ENCODE measurements at places on chromosomes 1 and 21.

- no peak for DNase-seq
These were observed 233.9 kb downstream of the KCNH1 start for GRCh38 chr1:210900079-210900478.

DNA sequence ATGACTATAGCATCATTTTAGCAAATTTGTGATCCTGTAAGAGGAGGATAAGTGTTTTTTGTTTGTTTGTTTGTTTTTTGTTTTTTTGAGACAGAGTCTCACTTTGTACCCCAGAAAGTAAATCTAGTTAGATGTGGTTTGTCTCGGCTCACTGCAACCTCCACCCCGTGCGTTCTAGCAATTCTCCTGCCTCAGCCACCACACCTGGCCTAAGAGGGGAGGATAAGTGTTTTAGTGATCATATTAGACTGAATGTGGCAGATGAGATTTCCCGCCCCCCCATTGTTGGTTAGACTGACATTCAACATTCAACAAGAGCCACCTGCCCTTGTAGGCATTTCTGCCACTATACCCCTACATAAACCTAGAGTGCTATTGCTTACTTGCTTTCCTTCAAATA lies 98.5 kb downstream of the OSBPL9 start:
- no peak for DNase-seq

DNA sequence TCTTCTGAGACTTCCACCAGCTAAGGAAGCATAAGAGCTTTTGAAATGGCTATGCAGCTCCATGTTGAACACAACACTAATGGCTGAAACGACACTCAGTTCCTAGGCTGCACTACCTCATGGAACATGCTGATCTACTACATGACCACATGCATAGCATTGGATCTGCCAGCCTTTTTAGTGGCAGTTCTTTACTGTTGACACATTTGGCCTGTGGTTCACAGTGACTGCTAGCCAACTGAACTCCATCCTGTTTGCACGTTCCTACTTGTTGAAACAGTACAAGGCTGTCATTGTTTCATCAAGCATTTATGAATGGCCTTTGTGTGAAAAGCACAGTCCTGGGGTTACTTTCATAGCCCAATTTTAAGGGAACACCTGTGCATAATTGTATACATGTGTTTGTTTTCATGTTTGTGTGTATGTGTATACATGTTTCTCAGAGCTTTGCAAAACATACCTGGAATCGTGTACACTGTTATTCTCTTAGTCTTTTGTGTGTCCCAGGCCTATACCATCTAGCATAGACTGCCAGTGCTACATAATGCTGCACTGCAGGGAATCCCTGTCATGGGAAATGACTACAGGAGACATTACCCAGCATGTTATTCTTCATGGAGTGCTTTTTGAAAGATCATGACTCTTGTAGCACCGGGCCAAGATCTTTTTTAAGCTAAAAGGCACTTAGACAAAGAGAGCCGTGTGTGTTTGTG lies 179.6 kb upstream of the ESRRG start:
- DNase-seq, result no peak

DNA sequence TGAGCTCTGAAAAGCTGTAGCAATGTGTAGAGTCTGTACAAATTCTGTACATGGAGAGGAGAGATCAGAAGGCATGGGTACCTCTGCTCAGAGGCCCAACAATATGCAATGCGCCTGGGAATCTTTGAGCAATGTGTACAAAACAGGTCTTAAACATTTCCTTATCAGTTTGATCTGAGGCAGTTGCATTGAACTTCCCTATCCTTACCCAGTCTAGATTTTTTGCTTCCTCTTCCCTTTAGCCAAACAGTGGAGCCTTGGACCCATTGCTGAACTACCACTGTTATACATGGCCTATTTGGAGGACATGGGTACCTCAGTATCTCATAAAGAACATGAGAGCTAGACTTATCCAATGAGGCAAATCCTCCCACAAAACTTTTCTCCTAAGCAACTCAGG lies 12.6 kb upstream of the MNDA start:
- no peak for DNase-seq

- DNase-seq, result no peak
These were observed 140.8 kb downstream of the BRINP2 start for GRCh38 chr1:177311586-177311985.

GRCh38 chr1:46520063-46520911 lies 30.7 kb downstream of the DMBX1 start:
- DNase-seq, result no peak

GRCh38 chr1:52904927-52905698 lies 16.4 kb downstream of the ECHDC2 start:
- no peak for DNase-seq

DNA sequence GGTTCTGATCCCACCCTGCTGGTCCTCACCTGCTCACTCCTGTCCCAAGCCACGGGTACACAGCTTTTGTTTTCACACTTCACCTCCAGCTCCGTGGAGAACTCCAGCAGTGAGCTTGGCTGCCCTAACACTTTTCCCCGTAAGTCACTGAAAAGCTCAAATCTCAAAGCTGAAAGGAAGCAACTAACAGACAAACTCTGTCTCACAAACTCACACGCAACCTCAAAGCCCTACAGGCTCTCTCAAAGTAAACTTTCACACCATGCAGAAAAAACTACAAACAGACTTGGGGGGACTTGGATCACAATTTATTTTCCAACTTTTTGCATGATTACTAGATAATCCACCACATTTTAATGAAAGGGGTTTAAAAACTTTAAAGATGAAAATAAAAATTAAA lies 88.3 kb downstream of the AK5 start:
- DNase-seq, result no peak

DNA sequence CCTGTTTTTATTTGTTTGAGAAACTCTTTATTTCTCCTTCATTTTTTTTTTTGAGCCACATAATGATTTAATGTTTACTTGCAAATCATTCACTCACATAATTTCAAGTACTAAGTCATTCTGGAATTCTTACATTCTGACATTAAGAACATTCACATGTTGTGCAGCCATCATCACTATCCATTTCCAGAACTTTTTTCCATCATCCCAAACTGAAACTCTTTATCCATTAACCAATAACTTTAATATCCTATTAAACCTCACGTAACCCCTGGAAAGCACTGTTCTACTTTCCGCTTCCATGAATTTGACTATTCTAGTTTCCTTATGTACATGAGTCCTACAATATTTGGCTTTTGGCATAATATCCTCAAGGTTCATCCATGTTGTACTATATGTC lies 52.5 kb upstream of the TEKT2 start:
- DNase-seq, result no peak

- no peak for DNase-seq
These were observed 18.9 kb downstream of the SPATA46 start for GRCh38 chr1:162357681-162358266.

- DNase-seq, result no peak
These were observed 12.4 kb downstream of the ACBD6 start for GRCh38 chr1:180489976-180490375.

DNA sequence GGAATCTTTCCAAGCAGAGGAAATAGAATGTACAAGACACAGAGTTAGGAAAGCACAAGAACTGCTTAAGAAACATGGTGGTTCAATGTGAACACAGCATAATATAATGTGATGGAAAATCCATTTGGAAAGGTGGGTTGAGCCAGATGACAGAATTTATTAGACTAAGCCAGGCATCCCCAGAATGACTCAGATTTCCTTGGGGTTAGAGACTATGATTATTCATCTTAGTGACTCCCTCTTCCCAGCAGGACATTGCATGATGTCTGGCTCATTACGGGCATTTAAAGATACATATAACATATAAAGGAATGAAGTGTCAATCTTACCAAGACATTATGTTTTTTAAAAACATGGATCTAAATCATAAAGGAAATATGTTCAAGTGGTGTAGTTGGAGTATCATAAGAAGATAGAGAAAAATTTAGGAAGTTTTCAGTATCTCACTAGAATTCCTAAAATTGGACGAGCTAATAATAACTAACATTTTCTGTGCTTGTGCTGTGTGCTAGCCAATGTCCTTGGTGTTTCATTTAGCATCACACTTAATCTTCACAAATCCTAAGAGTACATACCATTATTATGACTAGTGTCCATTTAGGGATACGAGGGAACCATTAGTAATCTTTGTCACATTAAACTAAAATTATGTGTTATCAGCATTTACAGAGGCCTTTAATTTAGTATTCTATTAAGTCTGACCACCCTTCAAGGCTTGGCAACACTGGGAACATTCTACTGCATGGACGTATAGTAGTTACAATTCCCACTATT lies 41.0 kb upstream of the ST6GALNAC5 start:
- DNase-seq, result no peak

DNA sequence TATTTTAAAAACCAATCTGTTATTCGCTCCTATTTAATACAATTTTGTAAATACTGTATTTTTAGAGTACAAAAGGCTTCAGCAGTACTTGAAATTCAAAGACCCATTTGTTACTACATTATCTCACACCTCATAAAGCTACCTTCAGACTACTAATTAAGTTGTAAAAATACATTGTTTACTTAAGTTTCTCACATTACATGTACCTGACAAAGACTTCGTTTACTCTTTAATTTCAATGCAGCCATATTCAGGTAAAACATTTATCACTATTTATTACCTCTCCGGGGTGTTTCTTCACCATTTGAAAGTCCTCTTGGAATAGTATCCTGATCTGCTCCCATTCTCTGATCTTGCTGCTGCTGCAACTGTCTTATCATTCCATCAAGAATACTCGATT lies 55.2 kb downstream of the BRWD1 start:
- DNase-seq, result no peak

- DNase-seq, result peak; percentile 59
These were observed 36.7 kb upstream of the FAM163A start for GRCh38 chr1:179706339-179706941.

DNA sequence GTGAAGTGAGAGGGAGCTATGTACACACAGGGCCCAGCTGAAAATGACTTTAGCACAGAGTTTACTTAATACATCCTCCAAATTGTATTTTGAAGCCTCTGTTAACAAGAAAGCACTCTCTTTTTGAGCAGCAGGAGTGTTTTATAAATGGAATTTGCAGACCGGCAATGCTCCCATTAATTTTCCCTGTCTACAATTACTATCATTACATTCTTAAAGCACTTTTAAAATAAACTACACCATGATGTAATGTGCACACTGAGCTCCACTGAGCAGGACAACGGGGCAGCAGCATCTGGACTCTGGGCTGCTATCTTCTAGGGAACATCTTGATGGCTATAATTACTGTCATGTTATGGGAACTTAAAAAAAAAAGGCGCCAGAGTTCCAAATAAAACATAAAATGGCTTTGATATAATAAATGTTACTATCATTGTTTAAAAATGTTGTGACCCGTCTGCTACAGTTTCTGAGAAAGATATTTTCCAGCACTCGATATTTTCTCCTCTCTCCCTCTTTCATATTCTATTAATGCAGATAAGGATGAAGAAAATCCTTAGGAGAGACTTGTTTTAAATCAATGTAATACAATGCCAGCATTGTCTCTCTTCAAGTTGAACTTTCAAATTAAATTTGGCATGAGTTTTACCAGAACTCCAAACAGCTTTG lies 150.9 kb downstream of the HLX start:
- no peak for DNase-seq

- no peak for DNase-seq
These were observed 52.6 kb downstream of the AHDC1 start for GRCh38 chr1:27551170-27551952.

DNA sequence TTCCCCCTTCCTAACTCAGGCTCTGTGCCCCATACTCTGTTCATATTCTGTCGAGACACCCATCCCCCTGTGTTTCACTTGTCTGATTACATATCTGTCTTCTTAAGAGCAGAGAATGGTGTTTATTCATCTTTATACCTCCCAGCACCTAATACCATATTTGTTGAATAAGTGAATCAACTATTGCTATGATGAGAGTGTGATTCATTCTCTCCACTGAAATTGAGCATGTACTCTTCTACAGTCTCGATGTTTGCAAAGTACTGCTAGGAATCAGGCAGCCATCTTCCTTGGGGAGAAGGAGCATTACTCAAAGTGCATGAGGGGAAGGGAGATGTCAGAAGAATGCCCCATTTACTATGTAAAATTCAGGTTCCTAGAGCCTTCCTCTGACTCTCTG lies 27.0 kb downstream of the TBX15 start:
- DNase-seq, result no peak

GRCh38 chr1:200912737-200913407 lies 18.2 kb downstream of the INAVA start:
- DNase-seq, result no peak

GRCh38 chr1:119331915-119332314 lies 36.7 kb upstream of the HAO2 start:
- DNase-seq, result no peak

- DNase-seq, result no peak
These were observed 26.9 kb downstream of the NENF start for GRCh38 chr1:212459656-212460055.

DNA sequence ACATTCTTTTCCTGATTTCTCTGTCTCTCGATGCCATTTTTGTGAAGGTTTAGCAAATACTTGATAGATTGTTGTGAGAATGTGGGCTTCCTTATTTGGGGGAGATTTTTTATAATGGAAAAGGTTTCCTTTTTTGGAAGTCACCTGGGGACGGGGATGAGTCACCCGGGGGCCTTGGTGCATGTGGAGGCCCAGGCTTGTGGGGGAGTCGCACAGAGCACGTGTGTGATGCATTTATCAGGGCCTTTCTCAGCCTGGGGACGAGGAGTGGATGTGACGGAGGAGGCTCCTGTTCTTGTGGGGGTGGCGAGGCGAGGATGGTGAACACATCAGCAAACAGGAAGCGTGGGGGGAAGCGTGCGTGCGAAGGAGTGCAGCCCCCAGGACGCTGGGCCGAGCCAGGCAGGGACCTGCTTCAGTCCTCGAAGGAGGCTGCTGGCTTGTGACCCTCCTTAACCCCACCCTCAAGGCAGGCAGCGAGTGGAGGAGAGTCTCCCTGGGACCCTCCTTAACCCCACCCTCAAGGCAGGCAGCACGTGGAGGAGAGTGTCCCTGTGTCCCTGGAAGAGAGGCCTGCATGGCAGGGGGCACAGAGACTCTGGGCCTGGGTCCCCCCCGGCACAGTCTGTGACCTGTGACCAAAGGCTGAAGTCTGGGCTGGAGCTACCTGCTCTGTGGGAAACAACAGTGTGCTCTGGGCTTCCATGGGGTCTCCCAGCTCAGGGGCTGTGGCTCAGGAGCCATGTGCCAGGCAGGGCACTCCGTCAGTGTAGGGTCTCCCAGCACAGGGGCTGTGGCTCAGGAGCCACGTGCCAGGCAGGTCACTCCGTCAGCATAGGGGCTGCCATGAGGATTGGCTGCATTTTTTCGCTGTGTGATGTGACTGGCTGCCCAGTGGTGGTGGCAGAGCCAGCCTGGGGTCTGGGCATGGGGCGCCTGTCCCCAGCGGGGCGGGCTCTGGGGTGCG lies 57.2 kb downstream of the AGPAT3 start:
- peak; percentile 60 for DNase-seq

DNA sequence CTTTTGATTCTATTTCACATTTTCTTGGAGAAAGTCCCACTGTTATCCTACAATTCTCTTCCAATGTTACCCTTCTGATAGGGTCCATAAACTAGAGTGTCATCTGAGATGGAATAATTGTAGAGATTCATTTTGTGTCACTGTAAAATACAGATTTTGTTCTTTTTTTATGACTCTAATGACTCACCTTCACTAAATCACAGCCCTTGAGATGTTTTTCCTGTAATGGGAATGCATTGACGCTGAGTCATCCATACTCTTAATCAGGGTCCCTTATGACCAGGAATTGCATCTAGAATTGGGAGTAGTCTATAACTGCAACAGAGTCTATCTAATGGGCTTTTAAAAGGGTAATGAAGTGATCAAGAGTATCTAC lies 315.5 kb downstream of the TGFB2 start:
- DNase-seq, result no peak
